ENCODE measurements at places on chromosomes 2 and 18.

GRCh38 chr2:235675678-235676535 is 182.1 kb downstream of the AGAP1 start:
- no peak for DNase-seq

- DNase-seq = no peak
Measured at GRCh38 chr2:172248785-172249187, 146.1 kb upstream of the DLX2 start.

GRCh38 chr2:106205488-106205887 is 11.4 kb upstream of the UXS1 start:
- DNase-seq = no peak

- no peak for DNase-seq
Measured at GRCh38 chr2:65834771-65835475, 402.5 kb upstream of the SPRED2 start.

GRCh38 chr2:71882236-71882946 is 265.3 kb downstream of the CYP26B1 start:
- DNase-seq = no peak

GRCh38 chr2:17515652-17516051 is 2.6 kb downstream of the RAD51AP2 start:
- no peak for DNase-seq

DNA sequence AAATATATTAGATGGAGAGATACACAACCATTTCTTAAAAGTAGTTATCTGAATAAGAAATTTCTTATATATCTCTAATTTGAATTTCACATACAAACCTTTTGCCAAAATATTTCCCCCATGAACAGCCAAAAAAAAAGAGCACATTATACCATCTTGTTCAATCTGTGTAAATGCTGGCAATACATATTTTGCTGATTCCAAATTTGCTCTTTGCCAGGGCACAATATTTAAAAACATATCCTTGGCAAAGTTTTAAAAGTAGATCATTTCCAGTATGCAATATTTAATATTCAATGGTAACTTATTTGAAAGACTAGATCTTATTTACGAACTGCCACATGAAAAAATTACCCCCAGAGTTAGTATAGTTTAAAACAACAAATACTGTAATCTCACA is 204.2 kb downstream of the CBLN2 start:
- DNase-seq = no peak

GRCh38 chr18:1438967-1439366 is 534.3 kb downstream of the ADCYAP1 start:
- DNase-seq = no peak

DNA sequence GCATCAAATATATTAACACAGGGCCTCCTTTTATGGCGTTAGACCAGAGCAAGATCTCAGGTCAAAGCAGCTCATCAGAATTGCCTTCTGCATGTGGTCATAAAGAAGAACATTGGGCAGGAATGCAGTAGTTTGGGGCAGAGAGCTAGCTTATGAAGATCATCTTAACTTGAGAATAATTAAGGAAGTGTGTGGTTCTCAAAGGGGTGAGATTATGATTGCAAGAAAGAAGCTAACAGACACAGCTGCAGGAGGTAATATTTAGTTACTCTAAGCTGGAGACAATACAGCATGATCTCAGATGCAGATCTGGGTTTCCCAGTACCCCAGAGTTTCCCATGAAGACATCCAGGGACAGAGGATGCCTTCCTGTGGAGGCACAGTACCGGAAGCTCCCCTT is 91.6 kb downstream of the TTC27 start:
- no peak for DNase-seq

DNA sequence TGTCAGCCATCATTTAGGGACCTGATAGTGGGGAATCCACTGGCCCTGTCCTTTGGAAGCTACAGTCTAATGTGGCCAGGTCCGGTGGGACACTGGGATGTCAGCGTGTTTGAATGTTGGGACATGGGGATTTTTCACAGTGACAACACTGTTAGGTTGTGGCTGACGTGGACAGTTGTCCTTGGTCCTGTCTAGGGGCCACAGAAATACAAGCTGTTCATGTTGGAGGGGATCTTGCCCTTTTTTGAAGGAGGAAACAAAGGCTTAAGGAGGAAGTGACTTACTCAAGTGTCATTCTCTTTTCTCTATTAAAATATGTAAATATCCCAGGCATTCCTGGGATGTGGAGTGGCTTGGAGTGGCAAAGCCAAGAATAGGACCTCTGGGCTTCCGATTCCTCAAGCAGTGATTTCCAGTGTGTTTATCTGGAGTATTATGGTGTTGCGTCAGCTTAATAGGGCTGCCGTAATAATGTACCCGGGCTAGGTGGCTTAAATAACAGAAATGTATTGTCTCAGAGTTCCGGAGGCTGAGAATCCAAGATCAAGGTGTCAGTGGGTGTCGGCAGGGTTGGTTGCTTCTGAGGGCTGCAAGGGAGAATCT is 8.5 kb downstream of the ACOXL start:
- DNase-seq = no peak

DNA sequence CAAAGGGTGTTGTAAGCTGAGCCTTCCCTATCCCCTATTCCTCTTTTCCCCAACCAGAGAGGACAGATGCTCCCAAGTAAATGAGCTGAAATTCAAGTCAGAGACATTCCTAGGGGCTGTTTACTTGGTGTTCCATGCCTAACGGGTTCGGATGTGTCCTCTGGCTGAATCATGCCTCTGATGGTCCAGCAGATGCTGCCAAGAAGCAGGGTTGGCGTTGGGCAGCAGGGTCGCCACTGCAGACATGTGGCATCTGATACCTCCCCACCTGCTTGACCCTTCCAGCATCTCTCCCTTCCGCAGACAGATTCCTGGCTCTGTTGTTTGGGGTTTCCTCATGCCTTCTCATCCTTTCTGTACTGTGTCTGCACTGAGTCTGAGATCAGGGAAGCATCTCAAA is 108.3 kb downstream of the HNRNPLL start:
- DNase-seq = no peak

DNA sequence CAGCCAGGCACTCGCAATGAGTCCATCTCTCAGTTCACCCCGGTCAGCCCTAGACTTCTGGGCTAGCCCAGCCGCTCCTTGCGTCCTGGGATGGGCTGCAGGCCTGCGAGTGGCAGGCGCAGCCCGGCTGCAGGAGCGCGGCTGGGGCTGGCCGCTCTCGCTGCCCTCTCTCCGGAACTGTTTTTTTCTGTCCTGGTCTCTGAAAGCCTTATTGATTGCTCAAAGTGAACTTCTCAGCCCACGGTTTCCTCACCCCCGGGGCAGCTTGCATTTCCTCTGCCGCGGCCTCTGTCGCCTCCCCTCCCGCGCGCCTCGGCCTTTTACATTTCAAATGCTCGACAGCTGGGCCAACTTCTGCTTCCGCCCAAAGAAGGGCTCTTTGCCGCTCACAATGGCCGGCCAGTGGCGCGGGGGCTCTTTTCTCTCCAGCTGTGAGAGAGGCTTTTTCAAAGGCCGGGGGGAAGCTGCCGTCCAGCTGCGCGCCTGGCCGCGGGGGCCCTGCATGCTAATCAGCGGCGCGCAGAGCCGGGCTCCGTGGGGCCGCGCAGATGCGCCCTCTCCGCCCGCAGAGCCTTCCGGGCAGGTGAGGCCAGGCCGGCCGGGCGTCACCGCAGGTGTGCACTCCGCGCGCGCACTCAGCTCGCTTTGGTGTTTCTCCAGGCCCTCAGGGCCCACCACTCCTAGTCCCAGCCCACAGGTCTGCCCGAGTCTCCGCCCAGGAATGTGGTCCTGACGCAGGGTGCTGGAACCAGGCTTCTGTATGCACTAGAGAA is 513.8 kb downstream of the RNF144A start:
- no peak for DNase-seq

- no peak for DNase-seq
Measured at GRCh38 chr2:42909966-42910365, 117.6 kb upstream of the HAAO start.
